Dermis blood vessel endothelial cell (primary cell): ENCODE measurements at places on chromosomes 3 and 15. TPM values are rescaled to one million over a fixed set of nuclear protein-coding genes. Genes with fewer than 3 reads are reported as not detected.

The KBTBD13 gene
- not detected in 2 replicates for total RNA-seq

DNA sequence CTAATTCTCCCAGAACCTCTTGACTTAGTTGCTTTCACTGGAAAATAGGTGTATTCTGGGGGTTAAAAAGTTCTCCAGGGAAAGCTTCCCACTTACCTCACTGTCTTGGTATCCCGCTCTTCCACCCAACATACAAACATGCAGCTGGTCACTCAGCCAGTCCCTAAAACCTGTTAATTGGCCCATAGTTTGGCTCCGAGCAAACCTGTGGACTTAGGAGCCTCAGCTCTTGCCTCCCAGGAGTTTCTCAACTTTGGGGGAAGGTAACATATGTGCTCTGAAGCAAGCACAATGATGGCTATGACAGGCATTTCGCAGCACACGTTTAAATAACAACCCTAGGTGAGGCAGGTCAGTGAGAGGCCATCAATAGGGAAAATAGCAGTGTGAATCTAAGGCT lies 25.8 kb upstream of the LRRFIP2 start:
- no peak for DNase-seq

GRCh38 chr3:27985369-27986035 lies 255.9 kb upstream of the CMC1 start:
- no peak for DNase-seq

GRCh38 chr3:10700821-10701220 lies 115.2 kb upstream of the SLC6A11 start:
- no peak for DNase-seq

The DNAH12 gene
- total RNA-seq: under 0.01 and 0.17 TPM in 2 replicates

The MAGEL2 gene
- total RNA-seq: under 0.01 TPM in 1 of 2 replicates, not detected in the other

GRCh38 chr15:91186904-91187656 lies 87.0 kb downstream of the SV2B start:
- peak; percentile 56 for DNase-seq

GRCh38 chr3:179375091-179375999 lies 27.8 kb downstream of the MFN1 start:
- DNase-seq: no peak

DNA sequence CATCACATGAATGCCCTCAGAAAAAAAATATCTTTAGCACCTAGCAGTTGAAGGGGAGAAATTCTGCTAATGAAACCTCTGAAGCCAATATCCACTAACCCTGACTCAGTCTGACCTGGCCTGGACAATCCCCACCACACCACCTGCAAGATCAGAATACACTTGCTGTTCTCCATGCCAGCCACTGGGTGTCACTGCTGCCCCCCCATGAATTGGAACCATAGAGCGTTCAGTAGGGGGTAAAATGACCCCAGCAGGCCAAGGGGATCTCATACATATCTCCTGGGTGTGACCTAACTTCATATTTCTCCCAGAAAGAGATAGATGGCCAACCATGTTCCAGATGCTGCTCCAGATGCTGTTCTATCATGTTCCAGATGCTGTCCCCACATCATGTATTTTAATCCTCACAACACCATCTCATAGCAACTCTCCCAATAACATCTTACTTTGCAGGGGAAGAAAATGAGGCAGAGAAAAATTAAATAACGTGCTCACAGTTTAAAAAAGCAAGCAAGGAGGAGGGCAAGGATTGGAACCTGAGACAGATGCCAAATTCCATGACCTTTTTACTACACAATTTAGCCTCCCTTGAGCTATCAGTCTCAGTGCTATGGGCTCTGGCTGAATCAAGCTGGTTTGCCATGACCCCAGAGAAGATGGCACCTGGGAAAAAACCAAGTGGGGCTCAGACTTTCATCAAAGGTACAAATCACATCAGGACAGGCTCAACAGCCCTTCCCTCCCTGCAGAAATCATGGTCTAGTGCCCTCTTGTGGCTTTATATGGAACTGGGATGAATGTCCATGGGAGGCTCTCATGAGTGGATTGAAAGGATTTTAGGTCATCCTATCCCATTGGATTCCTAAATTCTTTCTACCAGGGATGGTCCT lies 12.4 kb downstream of the NTRK3 start:
- peak; percentile 47 for DNase-seq

The DAZL gene
- not detected in 2 replicates for total RNA-seq

DNA sequence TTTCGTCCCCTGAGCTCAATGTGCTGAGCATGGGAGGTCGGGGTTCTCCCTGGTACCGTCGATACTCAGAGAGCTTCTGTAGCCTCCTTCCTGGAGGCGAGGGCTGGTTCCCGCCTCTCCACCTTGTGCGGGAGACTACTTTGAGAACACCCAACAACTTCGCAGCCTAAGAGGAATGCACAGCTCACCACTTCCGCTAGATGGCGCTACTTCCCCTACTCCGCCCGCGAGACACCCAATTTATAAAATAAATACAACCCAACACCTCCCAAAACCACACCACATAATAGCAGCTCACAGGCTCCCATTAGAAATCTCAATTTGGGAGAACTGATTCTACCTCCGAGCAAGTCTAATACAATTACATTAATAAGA lies 1.2 kb downstream of the RGMA start:
- peak; percentile 67 for DNase-seq

The CLRN1 gene
- total RNA-seq: not detected in 2 replicates

The CYP1A1 gene
- total RNA-seq: 37.6 and 89.4 TPM in 2 replicates

The RAB7A gene
- 30.1 and 46.5 TPM in 2 replicates for total RNA-seq

DNA sequence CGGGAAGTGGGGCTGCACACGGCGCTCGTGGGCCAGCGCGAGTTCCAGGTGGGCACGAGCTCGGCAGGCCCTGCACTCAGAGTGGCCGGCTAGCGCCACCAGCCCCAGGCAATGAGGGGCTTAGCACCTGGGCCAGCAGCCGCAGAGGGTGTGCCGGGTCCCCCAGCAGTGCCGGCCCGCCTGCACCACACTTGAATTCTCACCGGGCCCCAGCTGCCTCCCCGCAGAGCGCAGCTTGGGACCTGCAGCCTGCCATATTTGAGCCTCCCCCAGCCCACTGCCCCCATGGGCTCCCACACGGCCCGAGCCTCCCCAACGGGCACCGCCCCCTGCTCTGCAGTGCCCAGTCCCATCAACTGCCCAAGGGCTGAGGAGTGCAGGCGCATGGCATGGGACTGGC lies 87.5 kb downstream of the CHCHD4 start:
- no peak for DNase-seq

The KCNMB2 gene
- not detected in 2 replicates for total RNA-seq

DNA sequence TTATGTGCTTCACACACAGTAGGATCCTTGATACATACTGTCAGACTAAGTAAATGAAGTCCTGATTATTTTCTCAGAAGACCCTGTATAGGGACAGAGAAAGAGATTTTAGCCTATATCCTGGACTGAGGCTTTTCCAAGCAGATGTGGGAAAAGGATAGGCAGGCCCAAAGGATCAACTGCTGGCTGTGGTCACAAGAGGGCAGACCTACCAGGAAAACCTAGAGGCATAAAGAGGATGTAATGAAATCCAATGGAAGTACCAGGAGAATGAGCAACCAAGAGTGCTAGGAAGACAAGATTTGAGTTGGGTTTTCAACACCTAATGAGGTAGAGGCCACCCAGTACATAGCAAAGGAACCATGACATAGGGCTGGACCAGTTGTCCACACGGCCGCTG lies 23.1 kb downstream of the DCLK3 start:
- peak; percentile 2 for DNase-seq

The CPNE9 gene
- not detected in 2 replicates for total RNA-seq

DNA sequence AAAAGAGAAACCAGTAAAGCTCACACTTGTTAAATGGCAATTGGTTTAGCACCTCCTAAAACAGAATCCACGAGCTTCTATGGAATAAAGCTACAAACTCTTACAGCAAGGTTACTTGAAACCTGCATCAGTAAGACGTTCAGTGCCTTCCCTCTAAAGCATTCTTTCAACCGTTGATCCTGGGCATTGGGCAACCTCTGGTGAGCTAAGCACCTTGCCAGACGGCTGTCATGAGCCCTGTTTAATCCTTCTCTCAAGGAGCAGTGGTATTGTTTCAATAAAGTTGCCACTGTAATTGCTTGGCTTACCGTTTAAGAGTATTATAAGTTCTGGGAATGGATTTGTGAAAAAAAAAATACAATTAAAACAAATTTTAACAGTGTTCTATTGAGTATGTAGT lies 75.0 kb downstream of the COL8A1 start:
- no peak for DNase-seq

The IL5RA gene
- not detected in 2 replicates for total RNA-seq

DNA sequence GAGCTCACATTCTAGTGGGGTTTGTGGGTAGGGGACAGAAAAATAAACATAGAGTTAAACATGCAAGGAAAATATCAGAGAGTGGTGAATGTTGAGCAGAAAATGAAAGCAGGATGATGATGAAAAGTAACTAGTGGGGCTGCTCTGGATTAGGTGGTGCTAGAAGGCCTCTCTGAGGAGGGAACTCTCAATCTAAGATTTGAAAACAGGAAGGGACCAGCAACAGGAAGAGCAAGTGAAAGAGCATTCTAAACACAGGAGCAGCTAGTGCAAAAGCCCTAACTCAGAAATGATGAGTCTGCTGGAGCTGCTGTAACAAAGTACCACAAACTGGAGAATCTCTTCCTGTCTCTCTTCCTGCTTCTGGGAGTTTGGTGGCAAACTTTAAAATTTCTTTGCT lies 468.6 kb upstream of the AGTR1 start:
- DNase-seq: no peak

The TNFAIP8L3 gene
- 49.9 and 79.0 TPM in 2 replicates for total RNA-seq

DNA sequence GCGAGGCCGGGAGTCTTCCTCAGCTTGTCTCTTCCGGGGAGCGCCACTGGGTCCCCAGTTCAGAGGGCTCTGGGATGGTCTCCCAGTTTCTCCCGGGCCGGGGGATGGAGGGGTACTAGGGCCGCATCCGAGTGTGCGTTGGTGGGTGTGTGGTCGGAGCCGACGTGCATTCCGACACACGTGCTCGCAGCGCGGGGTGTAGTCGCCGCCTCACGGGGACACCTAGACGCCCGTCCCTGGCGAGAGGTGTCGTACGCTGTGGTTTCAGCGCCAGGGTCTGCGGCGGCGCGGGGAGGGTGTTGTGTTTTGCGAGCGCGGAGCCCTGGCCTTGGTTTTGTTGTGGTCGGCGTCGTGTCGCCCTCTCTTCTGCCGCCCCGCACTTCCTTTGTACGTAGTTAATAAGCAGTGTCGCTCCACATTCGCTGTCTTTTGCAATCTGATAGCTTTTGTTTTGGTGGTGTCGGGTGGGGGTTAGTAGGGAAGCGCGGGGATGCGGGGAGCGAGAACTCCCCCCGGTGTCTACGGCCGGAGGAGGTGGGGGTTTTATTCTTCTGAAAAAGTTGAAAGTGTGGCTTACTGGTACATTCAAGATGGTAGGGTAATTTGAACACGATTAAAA lies 2.2 kb downstream of the IGF1R start:
- DNase-seq: peak; percentile 44

- DNase-seq: no peak
These were observed 73.8 kb downstream of the RBPMS2 start for GRCh38 chr15:64701482-64702184.

- no peak for DNase-seq
These were observed 61.0 kb downstream of the TOP2B start for GRCh38 chr3:25603703-25604102.

DNA sequence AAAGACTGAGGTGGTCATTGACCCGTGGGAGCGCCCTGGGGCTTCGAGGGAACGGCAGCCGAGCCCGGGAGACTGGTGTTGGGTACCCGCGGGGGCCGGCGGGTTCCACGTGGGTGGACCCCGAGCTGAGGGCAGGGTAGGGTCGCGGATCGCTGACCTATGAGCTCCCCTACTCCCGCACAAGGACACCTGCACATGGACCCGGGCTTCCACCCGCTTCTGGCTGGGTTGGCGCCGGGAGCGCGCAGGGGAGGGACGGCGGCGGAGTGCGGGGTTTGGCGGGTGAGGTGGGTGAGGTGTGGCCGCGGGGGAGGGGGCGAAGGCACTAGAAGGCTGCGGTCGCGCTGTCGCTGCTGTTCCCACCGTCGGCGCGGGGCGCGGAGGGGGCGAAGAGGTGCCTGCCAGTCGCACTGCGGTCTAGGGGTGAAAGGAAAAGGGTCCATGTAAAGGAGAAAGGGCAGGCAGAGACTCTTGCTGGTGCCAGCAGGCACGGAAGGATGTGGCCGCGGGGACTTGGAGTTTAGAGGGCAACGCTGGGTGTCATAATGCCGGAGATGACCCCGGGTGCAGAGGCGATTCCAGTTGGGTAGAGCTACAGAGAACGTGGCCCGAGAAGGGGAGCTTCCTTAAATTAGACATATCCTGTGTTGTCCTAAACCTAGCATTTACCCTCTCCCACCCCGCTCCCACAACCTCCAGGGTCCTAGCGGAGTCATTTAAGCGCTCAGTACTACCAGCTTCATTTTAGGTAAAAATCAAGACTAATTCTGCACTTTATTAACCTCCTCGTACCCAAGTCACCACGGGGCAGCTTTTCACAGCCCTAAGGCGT lies 245.9 kb upstream of the TOPAZ1 start:
- no peak for DNase-seq

The BNC1 gene
- total RNA-seq: 0.56 and 0.85 TPM in 2 replicates

The ATP2B2 gene
- total RNA-seq: not detected in 2 replicates

- DNase-seq: peak; percentile 21
These were observed 28.9 kb downstream of the CLEC3B start for GRCh38 chr3:45055032-45055410.

DNA sequence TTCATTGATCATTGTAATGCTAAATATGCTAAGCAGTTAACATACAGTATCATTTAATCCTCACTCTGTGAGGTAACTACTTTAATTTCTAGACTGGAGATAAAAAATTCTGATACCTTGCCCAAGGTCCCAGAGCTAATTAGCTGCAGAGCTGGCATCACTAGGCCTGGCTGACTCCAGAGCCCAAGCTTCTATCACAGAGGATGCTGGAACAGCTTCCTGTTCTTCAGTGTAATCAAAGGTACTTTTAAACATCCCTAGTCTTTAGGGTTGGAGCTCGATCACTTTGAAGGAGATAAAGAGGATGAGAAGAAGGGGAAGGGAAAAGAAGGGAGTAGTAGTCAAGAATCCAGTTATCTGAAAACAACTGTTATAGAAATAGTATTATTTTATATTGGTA lies 37.1 kb upstream of the BOC start:
- DNase-seq: no peak

- DNase-seq: no peak
These were observed 11.2 kb upstream of the CPB1 start for GRCh38 chr3:148816427-148816826.

GRCh38 chr15:90637693-90638092 lies 79.5 kb upstream of the BLM start:
- DNase-seq: no peak

GRCh38 chr3:24355806-24356205 lies 138.8 kb downstream of the THRB start:
- DNase-seq: no peak

The NOP10 gene
- 181 and 222 TPM in 2 replicates for total RNA-seq

DNA sequence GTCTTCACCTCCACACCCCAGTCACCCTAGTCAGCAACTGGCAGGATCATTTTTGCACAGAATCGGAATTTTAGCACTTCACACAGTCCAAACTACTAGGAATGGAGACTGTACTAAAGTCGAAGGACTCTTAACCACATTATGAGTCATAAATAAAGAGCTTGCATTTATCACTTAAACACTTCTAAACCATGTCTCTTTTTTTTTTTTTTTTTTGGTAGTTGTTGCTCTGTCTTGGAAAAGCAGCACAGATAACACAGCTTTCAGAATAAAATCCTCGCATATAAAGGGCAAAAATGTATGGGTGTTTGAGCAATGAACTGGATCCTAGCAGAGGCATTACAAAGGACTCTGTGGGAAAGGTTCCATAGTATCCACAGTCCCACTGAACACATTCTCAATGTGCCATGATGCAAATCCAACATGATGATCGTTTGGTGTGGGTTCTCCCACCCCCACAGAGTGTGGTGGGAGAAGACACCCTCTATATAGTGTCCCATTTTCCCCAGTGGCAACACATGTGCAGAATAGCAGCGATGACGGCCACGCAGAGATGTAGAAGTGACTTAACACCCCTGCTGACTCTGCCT lies 47.1 kb downstream of the FOXP1 start:
- no peak for DNase-seq

The SAMD7 gene
- not detected in 2 replicates for total RNA-seq

The APPL1 gene
- total RNA-seq: 39.3 and 58.9 TPM in 2 replicates
